ENCODE measurements at places on chromosomes 3 and 15.

- DNase-seq: no peak
Measured at GRCh38 chr3:42800251-42800650, 4.0 kb downstream of the HIGD1A start.

GRCh38 chr3:70737666-70738290 is 425.3 kb upstream of the MDFIC2 start:
- no peak for DNase-seq

- no peak for DNase-seq
Measured at GRCh38 chr15:22788004-22788403, 1.6 kb downstream of the NIPA1 start.

DNA sequence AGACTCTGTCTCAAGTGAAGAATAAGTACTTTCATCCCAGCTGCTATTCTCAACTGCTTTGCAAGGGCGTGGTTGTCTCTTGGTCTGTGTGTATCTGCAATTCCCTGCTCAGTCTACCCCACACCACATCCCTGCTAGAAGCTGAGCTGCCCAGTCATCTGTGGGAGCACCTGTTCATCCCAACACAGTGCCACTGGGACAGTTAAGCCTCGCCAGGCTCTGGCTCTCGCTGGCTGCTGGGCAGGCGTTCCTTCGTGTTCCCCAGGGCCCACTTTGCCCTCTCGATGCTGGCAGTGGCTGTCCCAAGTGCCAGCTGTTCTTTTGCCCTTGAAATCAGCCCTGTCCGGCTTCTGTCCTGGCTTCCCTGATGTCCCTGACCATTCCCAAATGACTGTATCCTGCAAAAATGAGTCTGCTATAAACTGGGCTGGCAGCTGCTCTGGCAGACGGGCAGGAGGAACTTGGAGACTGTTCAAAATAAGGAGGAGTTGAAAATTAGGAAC is 91.6 kb upstream of the KLHL25 start:
- DNase-seq: no peak

DNA sequence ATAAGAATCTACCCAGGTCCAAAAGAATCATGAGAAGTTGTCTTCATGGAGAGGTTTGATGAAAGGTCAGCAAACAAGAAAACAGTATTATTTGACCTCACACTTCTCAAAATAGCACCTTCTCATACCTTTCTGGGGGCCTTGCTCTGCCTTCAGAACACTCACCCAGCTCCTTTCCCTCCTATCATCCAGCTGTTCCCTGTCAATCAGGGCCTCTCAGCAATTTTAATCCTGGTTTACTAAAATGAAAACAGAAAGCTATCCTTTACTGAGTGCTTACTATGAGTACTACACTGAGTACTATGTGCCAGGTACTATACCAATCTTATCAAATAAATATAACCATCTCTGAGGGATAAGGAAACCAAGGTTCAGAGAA is 138.6 kb downstream of the GAP43 start:
- DNase-seq: no peak

DNA sequence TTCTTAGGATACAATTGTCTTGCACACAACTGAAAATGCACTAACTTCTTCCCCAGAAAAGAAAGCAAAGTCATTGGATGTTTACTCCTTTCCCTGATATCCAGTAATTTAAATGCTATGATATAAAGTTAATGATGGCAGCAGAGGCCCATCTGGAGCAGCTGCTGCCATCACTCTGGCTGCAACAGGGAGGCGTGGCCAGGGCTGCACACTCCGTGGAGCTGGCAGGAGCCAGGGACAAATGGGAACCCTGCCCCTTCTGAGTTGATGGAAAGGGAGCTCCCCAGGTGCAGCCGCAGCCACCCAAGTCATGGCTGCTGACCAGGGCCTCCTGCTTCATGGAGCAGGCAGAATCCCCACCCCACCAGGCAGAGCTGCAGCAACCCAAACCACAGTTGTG is 72.6 kb upstream of the ALDH1A3 start:
- DNase-seq: no peak

DNA sequence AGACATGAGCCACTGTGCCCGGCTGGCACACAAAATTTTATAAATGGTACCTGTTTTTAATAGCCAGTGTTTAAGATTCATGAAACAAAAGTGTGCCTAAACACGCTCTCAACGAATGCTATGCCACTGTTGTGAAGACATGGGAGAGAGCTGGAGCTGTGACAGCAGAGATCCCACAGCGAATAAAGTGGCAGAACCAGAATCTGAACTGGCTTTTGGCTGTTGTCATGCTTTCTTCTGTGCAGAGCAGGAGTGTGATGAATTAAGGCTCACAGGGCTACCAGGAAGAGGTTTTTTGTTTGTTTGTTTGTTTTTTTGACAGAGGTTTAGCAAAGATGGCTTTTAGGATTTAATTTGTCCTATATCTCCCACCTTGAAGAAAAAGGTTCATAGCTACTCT is 14.5 kb downstream of the PTPRG start:
- DNase-seq: no peak

- no peak for DNase-seq
Measured at GRCh38 chr3:18660059-18660458, 234.9 kb upstream of the SATB1 start.

GRCh38 chr3:189398656-189399055 is 226.9 kb downstream of the TPRG1 start:
- no peak for DNase-seq

- DNase-seq: no peak
Measured at GRCh38 chr3:112247900-112248299, 46.1 kb downstream of the SLC9C1 start.

DNA sequence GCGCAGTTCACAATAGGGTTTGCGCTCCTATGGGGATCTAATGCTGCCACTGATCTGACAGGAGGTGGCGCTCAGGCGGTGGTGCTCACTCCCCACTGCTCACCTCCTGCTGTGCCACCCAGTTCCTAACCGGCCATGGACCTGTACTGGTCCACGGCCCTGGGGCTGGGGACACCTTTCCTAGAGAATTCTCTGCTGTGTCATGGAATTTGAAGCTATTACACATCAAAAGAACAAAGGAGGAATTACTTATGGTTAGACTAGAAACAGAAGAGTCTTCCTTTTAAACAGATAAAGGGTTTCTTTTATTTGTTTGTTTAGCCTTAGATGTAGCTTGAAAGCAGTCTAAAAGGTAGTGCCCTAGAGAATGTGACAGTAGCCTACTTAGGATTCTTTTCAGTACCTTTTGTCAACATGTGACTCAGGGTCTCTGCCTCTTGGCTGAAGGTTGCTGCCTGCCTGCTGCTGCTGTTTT is 50.3 kb downstream of the PAK2 start:
- DNase-seq: no peak

- no peak for DNase-seq
Measured at GRCh38 chr3:193645806-193646205, 52.8 kb downstream of the OPA1 start.

DNA sequence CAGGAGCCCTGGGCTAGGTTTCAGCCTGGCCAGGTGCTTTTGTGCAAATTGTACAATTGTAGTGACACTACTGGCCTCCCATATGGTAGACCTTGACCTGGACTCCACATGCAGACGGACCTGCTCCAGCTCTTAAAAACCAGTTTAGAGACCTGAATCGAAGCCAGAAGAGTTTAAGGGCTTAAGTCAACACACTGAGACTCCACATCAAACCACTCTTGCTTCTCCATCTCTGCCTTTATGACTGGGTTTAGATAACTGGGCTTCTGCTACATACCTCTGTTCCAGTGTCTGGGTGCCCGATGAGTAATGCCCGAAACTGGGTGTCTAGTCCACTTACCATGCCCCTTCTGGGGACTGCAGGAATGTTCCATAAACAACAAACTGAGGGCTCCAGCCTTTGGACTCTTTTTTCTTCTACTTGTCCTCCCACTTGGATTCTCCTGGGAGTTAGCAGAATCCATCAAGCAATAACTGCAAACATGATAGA is 32.8 kb downstream of the TMEM212 start:
- DNase-seq: no peak

GRCh38 chr3:190058521-190059241 is 62.0 kb downstream of the P3H2 start:
- no peak for DNase-seq

DNA sequence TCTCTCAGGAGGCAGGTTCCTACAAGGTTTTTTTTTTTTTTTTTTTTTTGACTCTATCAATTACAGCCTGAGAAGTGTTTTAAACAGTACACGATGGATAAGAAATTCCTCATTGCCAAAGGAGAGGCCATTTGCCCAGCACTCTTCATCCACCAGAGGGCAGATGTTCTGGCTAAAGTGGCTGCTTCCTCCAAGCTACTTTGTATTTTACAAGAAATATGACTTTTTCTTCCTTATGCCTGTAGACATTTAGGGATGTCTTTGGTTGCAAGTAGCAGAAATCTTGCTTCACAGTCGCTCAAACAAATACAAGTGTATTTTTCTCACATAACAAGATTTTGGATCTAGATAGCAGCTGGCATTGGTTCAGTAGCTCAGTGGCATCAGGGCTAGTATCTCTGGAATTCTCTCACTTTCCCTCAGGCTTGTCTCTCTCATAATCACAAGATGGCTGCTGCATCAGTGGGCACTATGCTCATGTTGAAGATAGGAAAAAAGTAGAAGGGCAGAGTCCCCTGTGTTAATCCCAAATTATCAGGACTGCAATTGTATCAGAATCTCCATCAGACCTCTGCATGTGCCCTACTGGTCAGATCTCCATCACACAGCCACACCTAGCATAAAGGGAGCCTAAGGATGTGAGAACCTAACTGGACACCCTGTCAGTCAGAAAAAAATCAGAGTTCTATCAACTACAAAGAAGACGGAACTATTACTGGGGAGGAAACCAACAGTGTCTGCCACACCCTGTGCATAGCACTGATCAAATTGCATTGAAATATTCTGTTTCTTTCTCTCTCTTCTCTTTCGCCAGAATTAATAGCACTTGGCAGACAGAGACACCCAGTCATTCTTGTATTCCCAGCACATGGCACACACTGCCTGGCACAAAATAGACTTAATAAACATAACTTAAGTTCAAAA is 138.9 kb upstream of the COL8A1 start:
- DNase-seq: peak; percentile 15

DNA sequence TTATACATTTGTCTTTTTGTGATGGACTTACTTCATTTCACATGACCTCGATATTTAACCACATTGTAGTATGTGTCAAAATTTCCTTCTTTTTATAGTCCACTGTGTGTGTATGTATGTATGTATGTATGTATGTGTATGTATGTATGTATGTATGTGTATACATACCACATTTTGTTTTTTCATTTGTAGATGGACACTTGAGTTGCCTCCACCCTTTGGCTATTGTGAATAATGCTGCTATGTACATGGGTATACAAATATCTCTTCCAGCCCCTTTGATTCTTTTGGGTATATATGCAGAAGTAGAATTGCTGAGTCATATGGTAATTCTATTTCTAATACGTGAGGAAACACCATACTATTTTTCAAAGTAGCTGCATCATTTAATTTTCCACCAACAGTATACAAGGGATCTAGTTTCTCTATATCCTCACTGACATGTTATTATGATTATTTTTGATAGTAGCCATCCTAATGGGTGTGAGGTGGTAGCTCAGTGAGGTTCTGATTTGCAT is 228.2 kb downstream of the OPA1 start:
- DNase-seq: no peak

DNA sequence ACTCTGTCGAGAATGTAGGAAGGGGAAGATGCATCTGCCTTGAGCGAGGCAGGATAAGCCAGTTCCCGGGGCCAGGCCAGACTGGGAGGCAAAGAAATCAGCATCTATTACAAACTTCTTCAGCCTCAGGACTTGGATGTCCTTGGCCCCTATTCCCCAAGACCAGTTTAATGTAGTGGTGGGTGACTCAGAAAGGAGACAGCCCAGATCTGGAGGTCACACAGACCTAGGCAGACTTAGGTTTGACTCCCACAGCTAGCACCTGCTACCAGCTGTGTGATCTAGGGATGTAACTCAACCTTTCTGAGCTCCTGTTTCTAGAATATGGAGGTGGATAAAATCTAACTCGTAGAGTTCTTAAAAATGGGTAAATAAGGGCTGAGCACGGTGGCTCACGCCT is 409.5 kb upstream of the PROK2 start:
- no peak for DNase-seq

DNA sequence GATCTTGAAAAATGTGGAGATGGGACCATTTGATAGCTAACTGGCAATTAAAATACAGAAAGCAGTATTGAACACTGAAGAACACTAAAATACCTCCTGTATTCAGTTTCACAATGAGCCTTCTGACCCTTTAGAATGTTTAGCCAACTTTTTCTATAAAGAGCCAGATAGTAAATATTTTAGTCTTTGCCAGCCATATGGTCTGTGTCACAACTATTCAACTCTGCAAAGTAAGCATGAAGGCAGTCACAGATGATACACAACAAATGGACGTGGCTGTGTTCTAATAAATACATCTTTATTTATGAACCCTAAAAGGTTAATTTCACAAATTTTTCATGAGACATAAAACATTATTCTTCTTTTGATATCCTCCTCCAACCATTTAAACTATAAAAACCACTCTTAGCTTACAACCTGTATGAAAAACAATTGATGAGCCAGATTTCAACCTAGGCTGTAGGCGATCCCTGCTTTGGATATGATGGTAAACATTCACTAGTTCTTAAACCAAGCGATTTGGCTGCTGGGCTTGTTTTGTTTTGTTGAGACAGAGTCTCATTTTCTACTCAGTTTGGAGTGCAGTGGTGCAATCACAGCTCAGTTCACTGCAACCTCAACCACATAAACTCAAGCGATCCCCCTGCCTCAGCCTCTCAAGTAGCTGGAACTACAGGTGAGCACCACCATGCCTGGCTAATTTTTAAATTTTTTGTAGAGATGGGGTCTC is 13.6 kb upstream of the CSPG5 start:
- no peak for DNase-seq

DNA sequence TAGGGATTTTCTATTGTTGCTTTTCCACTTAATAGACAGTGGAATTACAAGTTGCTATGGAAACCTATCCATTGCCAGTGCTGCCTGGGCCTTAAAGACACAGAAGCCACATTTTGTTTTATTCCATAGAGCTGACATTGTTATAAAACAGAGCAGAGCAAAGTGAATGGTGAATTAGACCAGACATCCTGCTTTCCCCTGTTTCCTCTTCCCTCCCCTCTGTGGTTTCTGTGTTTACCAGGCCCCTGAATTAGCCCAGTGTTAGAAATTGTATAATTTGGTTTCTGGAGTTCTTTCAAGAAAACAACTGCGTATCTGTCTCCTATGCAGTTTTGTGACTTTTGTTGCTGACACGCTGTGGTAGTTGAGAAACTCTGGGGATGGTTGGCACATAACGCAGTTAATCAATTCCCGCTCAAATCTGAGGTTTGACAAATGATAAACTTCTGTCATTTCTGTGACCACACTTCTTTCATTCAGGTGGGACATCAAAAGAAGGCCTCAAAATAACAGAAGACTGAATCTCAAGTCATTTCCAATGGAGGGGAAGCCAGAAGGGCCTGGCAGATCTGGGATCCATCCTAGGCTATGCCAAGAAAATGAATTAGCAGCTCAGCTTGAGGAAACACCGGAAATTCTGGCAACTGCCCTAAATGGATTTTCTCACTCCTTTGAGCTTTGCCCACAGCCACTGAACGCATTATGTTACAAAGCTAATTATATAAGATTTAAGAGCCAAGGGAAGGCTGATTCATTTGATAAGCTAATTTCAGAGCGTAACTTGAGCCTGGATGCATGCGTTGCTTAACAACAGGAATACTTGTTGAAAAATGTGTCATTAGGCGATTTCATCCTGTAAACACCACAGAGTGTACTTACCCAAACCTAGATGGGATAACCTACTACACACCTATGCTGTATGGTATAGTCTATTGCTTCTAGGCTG is 46.9 kb downstream of the NR1D2 start:
- DNase-seq: no peak

GRCh38 chr3:72482589-72483321 is 365.5 kb downstream of the SHQ1 start:
- peak; percentile 95 for DNase-seq

GRCh38 chr3:59101231-59101736 is 51.5 kb upstream of the CFAP20DC start:
- no peak for DNase-seq

- no peak for DNase-seq
Measured at GRCh38 chr15:39340903-39341645, 239.8 kb upstream of the THBS1 start.

All from activated CD4-positive, alpha-beta memory T cell treated with anti-CD3 and anti-CD28 coated beads for 36 hours (primary cell).